ENCODE measurements at places on chromosomes 6 and 20.

DNA sequence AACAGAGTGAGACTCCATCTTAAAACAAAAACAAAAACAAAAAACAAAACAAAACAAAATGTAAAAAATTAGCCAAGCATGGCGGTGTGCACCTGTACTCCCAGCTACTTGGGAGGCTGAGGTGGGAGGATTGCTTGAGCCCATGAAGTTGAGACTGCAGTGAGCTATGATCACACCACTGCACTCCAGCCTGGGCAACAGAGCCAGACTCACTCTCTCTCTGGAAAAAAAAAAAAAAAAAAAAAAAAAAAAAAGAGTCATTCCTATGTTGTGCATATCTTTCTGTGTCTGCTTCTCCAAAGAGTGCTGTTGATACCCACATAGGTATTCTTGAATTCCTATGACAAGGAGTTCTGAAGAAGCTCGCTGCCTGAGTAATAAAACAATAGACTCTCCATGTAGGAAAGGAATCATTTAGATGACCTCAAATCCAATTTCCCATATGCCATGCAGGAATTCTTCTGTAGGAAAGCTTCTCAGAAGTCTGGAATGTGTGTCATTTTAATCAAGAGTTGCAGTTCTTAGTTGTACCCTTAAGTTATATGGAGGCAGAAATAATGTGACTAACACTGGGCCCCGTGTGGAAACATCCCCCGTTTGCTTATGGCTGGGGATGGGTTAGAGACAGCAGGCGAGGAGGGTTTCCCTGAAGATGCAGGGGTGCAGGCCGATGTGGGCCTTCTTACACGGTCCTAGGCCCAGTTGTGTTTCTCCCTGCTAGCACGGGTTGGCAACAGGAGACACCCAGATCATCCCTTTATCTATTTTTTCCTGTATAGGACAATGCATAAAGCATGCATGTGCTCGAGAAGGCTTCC lies 79.4 kb downstream of the ZDHHC14 start:
- no peak for DNase-seq

DNA sequence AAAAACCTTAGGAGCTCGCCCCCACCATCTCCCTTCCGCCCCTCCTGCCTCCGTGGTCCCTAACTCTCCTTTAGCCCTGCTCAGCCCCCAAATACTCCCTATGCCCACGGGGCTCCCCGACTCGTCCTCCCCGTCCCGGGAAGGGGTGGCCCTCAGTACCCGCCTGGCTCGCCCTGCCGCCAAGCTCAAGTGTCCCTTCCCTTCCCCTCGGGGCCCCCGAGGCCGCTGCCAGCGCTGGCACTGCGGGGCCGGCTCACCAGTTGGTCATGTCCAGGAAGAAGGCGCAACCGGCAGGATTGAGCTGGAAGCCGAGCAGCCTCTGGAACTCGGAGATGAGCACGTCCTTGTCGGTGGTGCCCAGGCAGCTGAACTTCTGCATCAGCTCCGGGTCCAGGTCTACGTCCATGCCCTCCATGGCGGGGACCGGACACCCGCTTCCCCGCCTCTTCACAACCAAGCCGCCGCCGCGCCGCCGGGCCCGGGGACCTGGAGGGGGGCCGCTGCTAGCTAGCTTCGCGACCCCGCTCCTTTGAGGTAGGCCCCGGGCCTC lies 303 bp downstream of the ILRUN start:
- no peak for DNase-seq

GRCh38 chr6:118739696-118740353 lies 88.4 kb upstream of the CEP85L start:
- no peak for DNase-seq

GRCh38 chr20:20410678-20411077 lies 42.8 kb downstream of the INSM1 start:
- DNase-seq: no peak

GRCh38 chr20:19867074-19867473 lies 109.0 kb downstream of the RIN2 start:
- DNase-seq: no peak

DNA sequence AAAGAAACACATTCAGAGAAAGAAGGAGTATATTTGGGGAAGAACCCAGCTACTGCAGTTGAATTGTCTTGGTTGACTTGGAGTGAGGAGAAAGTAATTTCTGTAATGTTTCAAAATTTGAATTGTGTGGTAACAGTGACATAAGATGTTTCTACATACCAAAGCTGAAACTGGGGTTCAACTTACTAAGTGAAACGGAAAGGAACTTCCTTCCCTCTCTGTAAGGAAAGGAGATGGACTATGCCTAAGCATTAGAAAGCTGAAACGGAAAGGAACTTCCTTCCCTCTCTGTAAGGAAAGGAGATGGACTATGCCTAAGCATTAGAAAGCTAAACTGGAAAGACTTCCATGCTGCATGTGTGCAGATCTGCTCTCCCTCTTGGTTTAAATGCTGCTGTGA lies 46.0 kb downstream of the HUS1B start:
- no peak for DNase-seq

DNA sequence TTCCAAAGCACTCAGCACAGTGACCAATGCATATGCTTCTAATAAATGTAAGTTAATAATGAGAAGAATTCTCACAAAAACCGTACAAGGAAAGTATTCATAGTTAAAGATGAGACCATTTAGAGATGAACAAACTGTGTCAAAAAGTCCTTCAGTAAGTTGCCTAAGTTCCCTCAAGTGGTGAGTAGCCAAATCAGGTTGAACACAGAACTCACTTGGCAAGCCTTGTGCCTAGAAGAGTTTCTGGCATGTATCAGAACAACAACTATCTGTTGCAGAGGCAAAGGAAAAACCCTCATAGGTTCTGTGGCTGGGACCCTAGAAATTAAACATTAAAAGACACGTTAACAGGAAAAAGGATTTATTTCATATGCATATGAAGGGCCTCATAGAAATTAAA lies 129.6 kb upstream of the DOK5 start:
- DNase-seq: no peak

- no peak for DNase-seq
Observed at GRCh38 chr6:90739802-90740201, 152.9 kb upstream of the MAP3K7 start.

DNA sequence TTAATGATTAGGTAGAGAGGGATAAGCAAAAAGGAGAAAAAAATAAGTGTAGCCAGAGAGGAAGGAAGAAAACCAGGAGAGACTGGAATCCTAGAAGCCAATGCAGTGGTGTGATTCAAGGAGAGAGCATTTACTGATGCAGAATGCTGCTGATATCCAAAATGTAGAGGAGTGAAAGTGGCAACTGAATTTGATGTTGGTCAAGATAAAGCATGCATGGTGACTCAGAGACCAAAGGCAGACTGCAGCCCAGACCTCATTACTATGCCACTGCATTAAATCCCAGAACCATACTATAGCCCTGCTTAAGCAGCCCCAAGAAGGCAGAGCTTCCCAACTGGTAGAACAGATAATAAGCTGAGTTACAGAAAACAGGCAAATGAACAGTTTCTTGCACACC lies 15.8 kb downstream of the KLHL32 start:
- no peak for DNase-seq

GRCh38 chr20:34124469-34125249 lies 12.6 kb upstream of the EIF2S2 start:
- no peak for DNase-seq

DNA sequence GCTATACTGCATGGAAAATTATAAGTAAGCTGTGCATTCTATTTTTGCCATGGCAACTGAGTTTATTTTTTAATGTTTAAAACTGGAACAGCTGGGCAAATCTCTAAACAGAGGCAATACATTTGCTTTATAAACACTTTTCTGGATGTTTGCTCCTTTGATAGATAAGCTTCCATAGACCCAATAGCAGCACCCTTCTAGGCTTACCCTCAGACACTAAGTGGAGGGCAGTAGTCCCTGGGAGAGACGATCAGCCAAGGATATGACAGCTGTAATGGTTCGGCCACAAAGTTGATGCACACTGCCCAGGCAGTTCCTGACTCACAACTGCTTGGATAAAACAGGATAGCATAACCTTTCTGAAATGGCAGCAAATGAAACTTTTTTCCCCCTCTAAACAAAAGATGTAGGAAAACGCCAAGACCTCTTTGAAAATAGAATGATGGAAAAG lies 8.5 kb upstream of the MRPS10 start:
- no peak for DNase-seq

DNA sequence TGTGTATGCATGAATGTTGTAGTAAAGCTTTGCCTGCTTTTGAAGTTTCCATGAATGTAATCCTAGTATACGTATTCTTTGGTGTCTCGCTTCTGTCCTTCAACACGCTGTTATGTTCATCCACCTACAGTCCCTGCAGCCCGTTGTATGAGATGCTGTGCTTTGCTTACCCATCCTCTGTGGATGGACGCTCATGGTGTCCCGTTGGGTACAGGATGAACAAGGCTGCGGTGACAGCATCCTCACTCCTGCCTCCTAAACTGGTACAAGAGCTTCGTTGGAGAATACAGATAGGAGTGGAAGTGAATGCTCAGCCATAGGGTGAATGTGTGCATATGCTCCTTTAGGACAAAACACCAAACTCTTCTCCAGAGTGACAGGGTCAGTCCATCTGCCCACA lies 366.2 kb downstream of the ZFAND3 start:
- no peak for DNase-seq

- no peak for DNase-seq
Observed at GRCh38 chr20:58852543-58853271, at the start of gene GNAS. GNAS (plus strand) TSS chr20:58852716.

- DNase-seq: no peak
Observed at GRCh38 chr6:44500074-44500473, 112.6 kb downstream of the CDC5L start.

DNA sequence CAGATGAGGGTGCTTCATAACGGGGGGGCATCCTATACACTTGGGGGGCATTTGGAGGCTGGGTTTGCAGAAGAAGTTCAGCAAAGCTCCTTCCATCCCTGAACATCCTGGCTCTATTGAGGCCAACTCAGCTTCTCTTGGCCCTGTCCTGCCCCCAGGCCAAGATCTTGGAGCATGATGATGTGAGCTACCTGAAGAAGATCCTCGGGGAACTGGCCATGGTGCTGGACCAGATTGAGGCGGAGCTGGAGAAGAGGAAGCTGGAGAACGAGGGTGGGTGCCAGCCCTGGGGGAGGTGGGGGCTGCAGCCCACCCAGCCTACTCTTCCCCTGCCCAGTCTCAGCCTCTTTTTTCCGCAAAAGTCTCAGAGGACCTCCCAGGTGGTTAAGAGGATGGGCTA lies 17.2 kb downstream of the GDAP1L1 start:
- no peak for DNase-seq

DNA sequence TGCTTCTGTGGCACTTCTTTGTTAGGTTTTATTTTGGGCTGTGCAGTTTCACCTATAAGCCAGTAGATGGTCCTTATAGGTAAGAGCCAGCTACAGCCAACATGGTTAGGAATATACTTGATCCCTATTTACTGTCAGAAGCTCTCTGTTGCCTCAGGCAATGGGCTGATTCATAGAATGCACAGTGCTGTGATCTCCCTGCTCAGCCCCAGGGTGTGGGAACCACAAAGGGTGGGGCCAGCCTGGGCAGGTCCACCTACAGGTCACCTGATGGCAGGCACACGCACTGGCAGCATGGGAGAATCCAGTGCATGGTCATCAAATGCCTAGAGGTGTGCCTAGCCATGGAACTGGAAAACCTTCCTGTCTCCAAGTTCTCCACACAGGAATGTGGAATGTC lies 191.9 kb downstream of the MOXD1 start:
- DNase-seq: no peak

DNA sequence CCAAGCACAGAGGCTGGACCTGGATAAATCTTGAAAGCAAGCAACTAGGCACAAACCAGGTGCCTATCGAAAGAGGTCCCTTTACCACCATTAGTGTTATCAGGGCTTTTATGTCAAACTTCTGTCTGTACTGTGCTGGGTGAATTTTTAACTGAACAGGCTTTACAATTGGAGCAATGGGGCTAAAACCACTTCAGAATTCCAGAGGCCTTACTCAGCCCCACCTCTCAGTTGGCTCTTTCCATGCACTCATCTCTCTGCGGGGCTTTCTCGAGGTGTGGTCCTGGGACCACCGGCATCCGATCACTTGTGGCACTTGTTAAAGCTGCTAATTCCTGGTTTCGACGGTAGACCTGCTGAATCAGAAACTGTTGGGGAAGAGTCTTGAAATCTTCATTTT lies 232.5 kb downstream of the SOX4 start:
- DNase-seq: no peak

All from activated CD4-positive, alpha-beta T cell treated with anti-CD3 and anti-CD28 coated beads for 1 hour (primary cell).